ENCODE measurements at places on chromosomes 4 and X.

DNA sequence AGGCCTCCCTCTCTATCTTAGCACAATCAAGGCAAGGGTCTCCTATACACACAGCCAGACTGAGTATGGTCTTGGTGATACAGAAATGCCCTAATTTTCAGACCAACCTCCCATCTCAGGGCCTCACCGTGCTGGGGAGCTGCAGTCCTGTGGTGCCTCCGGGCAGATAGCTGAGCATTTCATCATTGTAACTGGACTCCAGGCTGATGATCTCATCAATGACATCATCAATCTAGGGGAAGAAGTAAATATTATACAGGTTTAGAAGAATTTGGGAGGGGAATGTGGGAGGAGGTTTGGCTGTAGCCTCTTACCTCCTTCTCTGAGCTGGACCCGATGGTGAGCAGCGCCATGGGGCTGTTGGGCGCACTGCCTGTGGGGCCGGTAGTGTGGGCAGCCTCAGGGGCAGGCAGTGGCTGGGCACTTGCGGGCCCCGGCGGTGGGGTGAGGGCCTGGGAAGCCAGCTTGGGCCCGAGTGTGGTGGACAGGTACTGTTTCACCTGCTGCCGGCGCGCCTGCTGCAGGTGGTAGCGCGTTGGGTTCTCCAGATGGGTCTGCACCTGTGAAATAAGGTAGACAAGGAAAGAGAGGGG is 5.2 kb downstream of the TFE3 start:
- DNase-seq, result no peak

- DNase-seq, result no peak
Observed at GRCh38 chrX:141341743-141342142, 99.4 kb upstream of the SPANXC start.

DNA sequence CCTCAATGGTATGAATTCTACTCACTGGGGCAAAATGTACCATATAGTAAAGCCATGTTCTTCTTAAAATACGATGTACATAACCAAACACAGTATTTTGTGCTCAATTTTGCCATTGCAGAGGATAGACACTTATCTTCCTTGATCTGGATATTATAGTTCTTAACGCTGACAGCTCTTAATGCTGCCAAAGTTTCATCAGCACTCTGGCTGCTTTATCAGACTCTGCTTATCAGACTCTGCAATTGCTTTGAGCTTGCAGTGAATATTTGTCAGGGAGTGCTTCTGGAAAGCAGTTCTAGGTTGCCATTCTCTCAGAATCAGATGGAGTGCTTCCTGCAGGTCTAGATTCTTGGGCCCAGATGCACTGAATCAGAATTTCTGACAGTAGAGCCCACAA is 863.1 kb downstream of the CCSER1 start:
- DNase-seq, result no peak

DNA sequence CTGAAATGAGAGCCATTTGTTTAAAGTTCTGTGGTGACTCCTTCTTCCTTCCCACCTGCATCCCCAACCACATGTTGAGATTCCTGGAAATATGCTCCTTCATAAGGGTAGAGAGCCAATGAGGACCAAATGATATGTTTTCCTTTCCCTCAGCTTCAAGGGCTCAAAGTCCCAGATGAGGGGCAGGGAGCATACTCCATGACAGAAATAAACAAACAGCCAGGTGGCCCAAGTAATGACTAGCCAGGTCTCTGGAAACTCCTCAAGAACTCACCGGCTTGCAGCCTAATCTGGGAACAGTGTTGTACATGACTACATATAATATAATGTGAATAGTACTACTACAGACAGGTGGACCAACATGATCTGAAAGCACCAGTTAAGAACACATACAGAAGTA is 392.3 kb downstream of the PACRGL start:
- peak; percentile 55 for DNase-seq

DNA sequence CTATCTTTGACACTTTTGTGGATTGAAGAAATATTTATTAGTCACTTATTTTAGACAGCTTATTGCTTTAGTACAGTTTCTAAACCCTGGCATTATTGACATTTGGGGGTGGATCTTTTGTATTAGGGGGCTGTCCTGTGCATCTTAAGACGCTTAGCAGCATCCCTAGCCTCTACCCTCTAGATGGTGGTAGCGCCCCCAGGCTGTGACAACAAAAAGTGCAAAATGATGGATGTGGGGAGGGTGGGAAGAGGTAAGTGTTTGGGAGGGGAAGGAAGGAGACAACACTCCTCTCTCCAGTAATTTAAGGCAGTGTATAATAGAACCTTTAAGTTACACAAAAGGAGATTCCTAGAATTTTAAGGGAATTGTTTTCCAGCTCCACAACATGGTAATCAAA is 1210.6 kb downstream of the C4orf33 start:
- no peak for DNase-seq

DNA sequence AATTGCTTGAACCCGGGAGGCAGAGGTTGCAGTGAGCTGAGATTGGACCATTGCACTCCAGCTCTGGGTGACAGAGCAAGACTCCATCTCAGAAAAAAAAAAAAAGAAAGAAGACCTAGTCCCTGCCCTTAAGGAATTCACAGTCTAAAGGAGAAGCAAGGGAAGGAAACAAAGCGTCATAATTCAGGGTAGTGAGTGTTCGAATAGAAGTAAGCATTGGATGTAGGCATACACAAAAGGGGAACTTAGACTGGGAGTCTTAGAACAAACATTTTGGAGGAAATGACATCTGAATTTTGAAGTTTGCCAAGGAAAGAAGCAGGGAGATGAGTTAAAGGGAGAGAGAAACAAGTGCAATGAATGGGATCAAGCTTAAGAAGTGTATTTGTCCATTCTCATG is 32.4 kb downstream of the PPM1K start:
- DNase-seq, result no peak

Measured in large intestine (tissue), 12 donors.